ENCODE measurements at places on chromosomes 1 and 21. TPM values are rescaled to one million over a fixed set of nuclear protein-coding genes. Genes with fewer than 3 reads are reported as not detected.

The CCDC17 gene
- total RNA-seq: 0.77 TPM

The MNDA gene
- 3.5 TPM for total RNA-seq

The EXTL2 gene
- 8.3 TPM for total RNA-seq

The AJAP1 gene
- total RNA-seq: not detected

The SLC44A5 gene
- total RNA-seq: not detected

The KCNK2 gene
- 1.3 TPM for total RNA-seq

The CAMTA1 gene
- total RNA-seq: 143 TPM

The ZNF683 gene
- 0.48 TPM for total RNA-seq

The PDE4DIP gene
- 2,218 TPM for total RNA-seq

The CCDC27 gene
- total RNA-seq: not detected

The CCDC181 gene
- total RNA-seq: 1.5 TPM

The ITLN2 gene
- 4.1 TPM for total RNA-seq

The SAMD13 gene
- 3.0 TPM for total RNA-seq

The PRPF38B gene
- 16.9 TPM for total RNA-seq

The ECE1 gene
- 56.8 TPM for total RNA-seq

The ARHGAP30 gene
- 1.7 TPM for total RNA-seq

The LIN28A gene
- total RNA-seq: not detected

The TIE1 gene
- total RNA-seq: 21.2 TPM

The MAD2L2 gene
- total RNA-seq: 18.4 TPM

The PTPN22 gene
- total RNA-seq: 0.45 TPM

The THEMIS2 gene
- total RNA-seq: 50.8 TPM

The CIART gene
- 2.4 TPM for total RNA-seq

The TMPRSS15 gene
- total RNA-seq: not detected

The HSPA6 gene
- total RNA-seq: 0.94 TPM

The CNTN2 gene
- total RNA-seq: 2.4 TPM

The SMPDL3B gene
- not detected for total RNA-seq

The TMEM82 gene
- total RNA-seq: not detected

The LEPR gene
- total RNA-seq: 11.5 TPM

The RIPPLY3 gene
- total RNA-seq: not detected

The FYB2 gene
- total RNA-seq: 7.3 TPM

The S100A16 gene
- 45.4 TPM for total RNA-seq

The INTS3 gene
- total RNA-seq: 31.8 TPM
